ENCODE measurements at places on chromosomes 12 and 14.

GRCh38 chr14:62126879-62127478 lies 364.8 kb downstream of the SNAPC1 start:
- DNase-seq: no peak

DNA sequence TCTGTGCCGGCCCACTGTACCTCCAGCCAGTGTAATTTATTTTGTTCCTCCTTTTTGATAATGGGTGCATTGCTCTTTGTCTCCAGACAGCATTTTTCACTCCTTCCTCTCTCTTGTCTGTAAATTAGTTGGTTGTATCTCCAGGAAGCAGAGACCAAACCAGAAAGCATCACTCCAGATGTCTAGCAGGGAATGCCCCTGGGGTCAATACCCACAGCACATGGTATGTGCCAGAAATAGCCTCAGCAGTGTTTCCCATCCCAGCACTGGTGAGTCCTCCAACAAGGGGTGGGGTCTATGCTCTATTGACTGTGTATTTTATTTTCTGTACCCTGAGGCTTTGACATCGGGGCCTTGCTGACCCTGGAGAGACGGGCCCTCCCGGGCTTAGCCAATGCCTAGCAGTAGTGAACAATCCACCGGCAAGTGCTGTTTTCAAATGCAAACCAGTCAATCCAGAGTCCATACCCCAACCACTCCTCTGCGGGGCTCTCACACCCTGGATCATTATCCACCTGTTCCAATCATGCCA lies 50.2 kb upstream of the FZD10 start:
- DNase-seq: no peak

- no peak for DNase-seq
Observed at GRCh38 chr12:20309504-20310148, 58.7 kb upstream of the PDE3A start.

- no peak for DNase-seq
Observed at GRCh38 chr12:2692080-2692479, 102.7 kb upstream of the FKBP4 start.

- no peak for DNase-seq
Observed at GRCh38 chr12:70486588-70486987, 120.5 kb downstream of the KCNMB4 start.

GRCh38 chr12:69115951-69116350 lies 123.4 kb upstream of the CPSF6 start:
- no peak for DNase-seq

DNA sequence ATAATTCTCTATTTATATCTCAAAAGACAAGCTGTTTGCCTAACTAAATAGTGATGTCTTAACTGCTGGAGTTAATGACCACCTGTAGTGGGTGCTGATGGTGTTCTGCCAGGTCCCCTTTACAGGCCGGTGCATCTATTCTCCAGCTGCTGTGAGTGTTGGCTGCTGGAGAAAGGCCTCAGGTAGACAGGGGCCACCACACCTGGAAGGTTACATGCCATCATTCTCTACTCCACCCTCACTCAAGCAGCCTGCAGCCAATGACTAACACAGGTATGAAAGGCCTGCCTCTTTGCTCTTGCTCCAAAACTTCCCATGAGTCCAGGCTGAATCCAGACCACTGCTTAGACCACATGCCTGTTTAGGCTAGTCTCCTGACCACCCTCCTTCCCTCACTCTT lies 73.9 kb downstream of the RPS6KA5 start:
- DNase-seq: no peak

DNA sequence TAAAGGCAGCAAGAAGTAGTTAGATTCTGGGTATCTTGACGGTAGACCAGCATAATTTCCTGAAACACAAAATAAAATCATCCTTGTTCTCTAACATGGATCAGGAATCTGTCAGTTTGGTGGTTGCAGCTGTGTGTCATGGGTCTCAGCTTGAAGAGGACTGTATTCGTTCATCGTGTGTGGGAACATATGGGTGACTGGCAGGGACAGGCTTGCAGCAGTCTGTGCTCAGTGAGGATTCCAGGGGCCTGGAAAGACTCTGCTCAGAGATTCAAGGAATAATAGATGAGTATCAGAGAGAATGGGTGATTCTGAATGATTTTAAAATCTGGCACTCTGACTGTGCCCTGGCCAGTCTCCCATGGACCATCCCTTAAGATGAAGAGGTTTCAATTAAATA lies 421.6 kb downstream of the APAF1 start:
- DNase-seq: no peak

- no peak for DNase-seq
Observed at GRCh38 chr14:59707778-59708561, 131.4 kb upstream of the CCDC175 start.

GRCh38 chr14:26204728-26205479 lies 392.9 kb downstream of the NOVA1 start:
- DNase-seq: no peak

DNA sequence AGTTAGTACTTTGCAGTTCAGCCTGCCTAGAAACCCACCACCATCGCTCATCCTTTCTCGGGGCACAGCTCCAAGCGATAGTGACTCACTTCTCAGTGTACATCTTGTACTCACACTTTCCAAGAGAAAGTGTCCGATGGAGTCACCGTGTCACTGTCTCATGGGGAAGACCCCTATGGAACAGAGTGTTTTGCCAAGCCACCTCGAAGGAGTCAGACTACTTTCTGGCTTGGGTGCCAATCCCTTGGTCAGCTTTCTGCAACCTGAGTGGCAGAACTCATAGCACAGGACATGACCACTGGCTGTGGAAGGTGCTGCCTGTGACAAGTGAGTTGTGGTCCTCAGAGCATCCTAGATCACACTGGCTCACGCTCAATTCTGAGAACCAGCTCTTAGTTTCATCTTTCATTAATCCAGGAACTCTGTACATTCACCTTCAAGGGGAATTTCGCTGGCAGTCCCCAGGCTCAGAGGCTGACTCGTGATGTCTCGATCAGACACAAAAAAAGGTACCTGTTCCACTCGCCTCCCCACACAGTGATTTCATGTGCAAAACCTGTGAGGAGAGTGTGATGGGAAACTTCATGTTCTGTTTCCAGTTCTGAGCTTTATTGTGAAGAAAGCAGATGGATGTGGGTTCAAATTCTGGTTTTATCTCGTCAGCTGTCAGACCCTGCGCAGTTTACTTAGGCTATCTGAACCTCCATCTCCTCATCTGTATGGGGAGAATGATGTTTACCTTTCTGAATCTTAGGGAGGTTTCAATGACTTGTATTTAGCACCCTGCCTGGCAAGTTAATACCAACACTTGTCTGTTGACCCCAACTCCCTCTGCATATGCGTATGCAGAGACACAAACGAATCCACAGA lies 127.3 kb upstream of the CCND2 start:
- DNase-seq: no peak

- no peak for DNase-seq
Observed at GRCh38 chr14:83867566-83868225, 1662.2 kb upstream of the FLRT2 start.

DNA sequence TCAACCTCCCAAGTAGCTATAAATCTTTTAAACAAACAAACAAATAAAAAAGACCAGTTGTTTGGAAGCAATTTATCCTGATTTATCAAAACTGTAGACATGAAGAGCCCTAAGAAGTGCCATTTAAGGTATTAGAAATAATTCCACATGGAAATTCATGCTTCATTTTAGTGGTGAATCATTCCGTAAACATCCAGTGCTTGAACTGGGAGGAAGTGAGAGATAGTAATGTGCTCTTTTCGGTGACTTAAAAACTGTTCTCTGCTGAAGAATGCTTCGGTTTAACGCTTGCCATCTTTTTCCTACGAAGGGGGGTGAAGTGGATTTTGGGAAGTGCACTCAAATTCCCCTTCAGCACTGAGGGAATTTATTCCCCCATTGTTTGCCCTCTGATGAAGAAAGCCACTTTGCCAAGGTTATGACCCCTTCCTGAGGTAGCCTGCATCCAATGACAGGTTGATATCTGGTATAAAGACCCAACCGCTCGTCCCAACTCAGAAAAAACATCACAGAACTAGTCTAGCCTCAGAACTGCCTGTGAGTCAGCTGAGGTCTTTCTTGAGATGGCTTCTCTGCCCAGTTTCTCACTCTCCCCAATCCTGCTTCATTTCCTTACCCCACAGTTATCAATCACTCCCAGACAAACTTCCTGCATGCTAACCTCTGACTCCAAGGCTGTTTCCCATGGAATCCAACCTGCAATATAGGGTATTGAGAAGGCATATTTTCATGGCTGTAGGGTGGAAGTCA lies 244.1 kb downstream of the AEBP2 start:
- no peak for DNase-seq

DNA sequence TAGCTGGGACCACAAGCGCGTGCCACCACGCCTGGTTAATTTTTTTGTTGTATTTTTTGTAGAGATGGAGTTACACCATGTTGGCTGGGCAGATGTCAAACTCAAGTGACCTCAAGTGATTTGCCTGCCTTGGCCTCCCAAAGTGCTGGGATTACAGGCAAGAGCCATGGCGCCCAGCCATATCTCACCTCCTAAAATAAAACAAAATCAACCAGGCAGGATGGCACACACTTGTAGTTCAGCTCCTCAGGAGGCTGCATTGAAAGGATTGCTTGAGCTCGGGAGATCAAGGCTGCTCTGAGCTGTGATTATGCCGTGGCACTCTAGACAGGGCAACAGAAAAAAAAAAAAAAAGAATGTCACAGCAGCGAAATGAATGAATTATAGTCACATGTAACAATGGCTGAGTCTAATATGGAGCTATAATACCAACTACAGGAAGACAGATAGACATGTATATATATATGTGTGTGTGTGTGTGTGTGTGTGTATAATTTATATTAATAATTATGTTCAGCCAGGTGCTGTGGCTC lies 19.3 kb upstream of the TMEM120B start:
- no peak for DNase-seq

DNA sequence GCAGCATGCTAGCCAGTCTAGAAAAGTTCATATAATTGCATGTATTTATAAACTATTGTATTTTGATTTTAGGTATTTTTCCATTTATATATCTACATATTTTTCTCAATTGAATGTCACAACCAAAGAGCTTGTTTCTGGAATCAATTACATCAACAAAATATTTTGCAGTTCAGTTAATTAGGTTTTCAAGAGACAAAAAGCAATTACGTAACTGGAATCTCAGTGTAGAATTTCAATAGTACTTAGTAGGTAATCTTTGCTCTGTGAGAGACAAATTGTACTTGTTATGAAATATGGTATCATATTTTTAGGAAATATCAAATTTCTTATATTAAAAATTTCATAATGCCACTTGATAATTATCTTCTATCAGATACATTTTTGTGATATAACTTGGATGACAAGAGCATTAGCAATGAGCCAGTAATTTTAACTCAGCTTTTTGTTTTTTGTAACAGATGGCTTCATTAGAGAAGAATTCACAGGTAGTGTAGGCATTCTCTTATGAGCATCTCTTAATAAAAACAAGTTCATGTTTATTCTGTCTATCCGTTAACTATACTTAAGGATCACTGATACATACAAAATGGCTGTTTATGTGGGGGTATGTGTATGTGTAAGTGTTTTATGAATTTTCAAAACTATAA lies 774.7 kb downstream of the C12orf50 start:
- no peak for DNase-seq

DNA sequence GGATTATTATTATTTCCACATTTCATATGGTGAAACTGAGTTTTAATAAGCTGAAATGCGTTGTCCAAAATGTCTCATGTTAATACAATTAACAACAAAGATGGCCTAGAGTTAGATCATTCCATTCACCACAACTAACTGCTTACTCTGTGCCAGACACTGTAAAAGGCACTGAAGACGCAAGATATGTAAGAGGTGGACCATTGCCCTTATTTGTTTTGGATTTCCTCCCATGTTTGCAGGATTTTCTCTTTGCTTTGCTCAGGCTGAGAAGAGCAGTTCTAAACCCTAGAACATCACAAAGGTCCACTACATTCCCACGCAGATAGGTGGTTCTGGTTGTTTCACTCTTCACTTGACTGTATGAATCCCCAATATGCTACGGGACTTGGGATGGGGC lies 324.4 kb upstream of the KITLG start:
- no peak for DNase-seq

DNA sequence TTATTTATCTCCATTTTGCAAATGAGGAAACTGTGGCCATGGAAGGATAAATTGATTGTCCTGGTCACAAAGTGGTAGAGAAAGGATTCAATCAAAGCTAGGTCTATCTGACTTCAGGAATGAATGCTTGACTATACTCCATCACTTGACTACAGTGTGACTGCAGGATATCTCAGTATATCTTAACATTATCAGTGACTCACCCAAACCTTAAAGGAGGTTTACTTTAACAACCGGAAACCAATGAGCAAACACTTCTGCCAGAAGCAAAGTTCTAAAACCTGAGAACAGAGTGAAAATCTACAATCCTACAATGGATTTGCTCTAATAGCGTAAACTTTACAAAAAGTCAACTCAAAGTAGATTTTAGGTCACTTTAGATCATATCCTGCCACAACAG lies 277.0 kb downstream of the CEP128 start:
- DNase-seq: no peak

Measured in activated naive CD4-positive, alpha-beta T cell (primary cell).